HFFc6 (cell line): ENCODE measurements at places on chromosomes 16 and 17. TPM values are rescaled to one million over a fixed set of nuclear protein-coding genes. Genes with fewer than 3 reads are reported as not detected.

Gene LPO
- not detected in 3 replicates for total RNA-seq

Gene IGFALS
- total RNA-seq: not detected in 3 replicates

Gene CDK3
- 2.3 to 3.1 TPM (median 2.5 TPM) in 3 replicates for total RNA-seq

Gene RAB26
- 0.27 to 1.2 TPM (median 0.64 TPM) in 3 replicates for total RNA-seq

Gene SLC16A13
- 2.0 to 3.4 TPM (median 2.9 TPM) in 3 replicates for total RNA-seq

Gene BCO1
- total RNA-seq: not detected in 3 replicates
